ENCODE measurements at places on chromosomes 7 and 10. TPM values are rescaled to one million over a fixed set of nuclear protein-coding genes. Genes with fewer than 3 reads are reported as not detected.

DNA sequence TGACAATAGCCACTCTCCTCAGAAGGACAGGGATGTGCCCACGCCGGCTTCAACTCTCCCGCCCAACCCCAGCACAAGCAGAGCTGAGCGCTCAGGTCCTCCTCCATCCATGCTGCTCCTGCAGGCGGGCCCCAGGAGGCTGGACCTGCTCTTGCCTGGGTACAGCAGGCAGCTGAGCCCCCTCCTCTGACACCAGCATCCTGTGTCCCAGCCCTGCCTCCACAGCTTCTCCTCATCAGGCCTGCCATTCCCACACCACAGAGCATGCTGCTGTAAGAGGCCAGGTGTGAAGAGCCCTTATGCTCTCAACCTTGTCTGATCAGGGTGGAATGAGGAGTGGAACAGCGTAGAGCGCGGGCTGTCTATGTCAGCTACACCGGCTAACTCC is 302.2 kb downstream of the PTPRN2 start:
- H3K4me1 ChIP-seq: no peaks in the 10 kb centered on the region
- peak; percentile 41 for DNase-seq
- H3K4me3 ChIP-seq: no peak overlapping the region
- H3K27me3 ChIP-seq: no peaks in the 10 kb centered on the region

The RARRES2 gene
- 254 TPM for total RNA-seq

GRCh38 chr7:82566752-82567151 is 123.2 kb upstream of the CACNA2D1 start:
- H3K4me1 ChIP-seq: no peaks in the 10 kb centered on the region
- H3K27ac ChIP-seq: no peak overlapping the region
- DNase-seq: no peak
- no peaks in the 10 kb centered on the region for H3K36me3 ChIP-seq

DNA sequence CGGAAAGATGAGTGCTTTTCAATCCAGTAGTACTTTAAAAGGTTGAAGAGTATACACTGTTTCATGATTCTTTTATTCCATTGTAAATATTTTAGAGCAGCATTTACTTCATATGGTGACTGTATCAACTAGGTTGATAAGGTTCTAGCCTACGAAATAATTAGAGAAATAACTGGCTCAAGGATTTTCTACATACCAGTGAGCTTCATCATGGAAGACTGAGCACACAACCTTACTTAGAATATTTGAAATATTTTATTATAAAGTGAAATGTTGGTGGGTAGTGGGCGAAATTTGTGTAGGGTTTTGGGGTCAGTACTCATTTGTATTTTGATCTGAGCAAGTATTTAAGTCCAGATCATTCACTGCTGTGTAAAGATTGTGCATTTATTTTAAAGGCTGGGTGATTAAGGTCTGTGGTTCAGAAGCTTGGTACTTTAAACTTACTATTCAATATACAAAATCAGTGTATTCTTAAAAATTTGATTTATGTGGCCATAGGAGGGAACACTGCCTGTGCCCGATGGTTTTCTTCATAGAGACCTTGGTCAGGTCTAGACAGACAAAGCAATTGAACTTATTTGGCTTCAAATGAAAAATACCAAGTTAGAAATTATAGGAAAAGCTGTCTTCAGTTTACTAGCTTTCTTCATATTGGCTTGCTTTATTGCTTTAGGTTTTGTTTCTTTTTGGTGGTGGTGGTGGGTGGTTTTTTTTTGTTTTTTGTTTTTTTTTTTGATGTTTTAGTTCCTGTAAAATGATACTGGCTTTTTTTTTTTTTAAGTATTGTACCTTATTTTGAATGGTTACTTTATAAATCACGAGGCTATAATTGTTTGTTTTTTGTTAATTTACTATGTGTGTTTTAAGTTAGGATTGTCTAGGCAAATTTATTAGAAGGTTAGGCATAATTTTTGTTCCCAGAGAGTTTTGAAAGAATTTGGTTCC is 3.0 kb downstream of the KMT2E start:
- H3K4me3 ChIP-seq: no peak overlapping the region
- H3K4me1 ChIP-seq: no peaks in the 10 kb centered on the region
- H3K27me3 ChIP-seq: no peaks in the 10 kb centered on the region
- no peaks in the 10 kb centered on the region for H3K36me3 ChIP-seq

DNA sequence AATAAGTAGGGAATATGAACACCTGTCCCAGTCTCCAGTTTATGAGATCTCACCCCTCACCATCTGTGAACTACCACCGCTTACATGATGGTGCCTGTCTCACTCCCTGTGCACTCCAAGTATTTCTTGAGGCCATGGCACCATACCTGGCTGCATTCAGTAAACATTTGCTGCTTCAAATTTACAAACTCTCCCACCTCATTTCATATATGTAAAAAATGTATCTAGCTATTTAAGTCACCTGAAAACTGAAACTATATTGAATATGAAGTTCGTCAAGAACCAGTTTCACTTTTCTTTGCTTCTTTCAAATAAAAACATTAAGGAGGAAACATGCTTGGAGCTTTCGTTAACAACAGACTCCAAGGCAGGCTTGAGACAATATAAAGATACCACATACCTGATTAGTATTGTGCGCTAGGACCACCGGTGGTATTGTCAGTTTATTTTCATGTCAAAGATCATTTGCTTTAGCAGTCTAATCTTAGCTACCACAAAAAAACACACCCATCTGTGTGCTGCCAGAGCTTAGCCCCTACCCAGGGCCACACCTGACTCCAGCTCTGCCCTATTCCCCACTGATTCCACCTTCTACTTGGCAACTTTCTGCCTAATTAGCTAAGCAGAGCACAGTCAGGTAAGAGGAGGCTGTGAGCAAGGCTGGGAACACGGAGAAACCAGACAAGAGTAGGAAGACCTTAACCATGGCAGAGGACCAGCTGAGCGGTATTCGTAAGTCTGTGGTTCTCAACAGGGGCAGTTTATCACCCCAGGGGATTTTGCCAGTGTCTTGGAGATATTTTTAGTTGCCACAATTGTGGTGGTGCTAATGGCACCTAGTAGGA is 92.0 kb downstream of the ZFAND4 start:
- H3K27ac ChIP-seq: no peak overlapping the region
- H3K27me3 ChIP-seq: no peaks in the 10 kb centered on the region
- peaks cover 8% of the 10 kb centered on the region for H3K4me1 ChIP-seq
- no peak for DNase-seq
- H3K4me3 ChIP-seq: no peak overlapping the region

- peak; percentile 61 for DNase-seq
- no peaks in the 10 kb centered on the region for H3K36me3 ChIP-seq
- H3K27me3 ChIP-seq: no peaks in the 10 kb centered on the region
These were observed 29.3 kb upstream of the SH3PXD2A start for GRCh38 chr10:103884681-103885139.

The PNLIPRP2 gene
- total RNA-seq: not detected

The COL26A1 gene
- 71.4 TPM for total RNA-seq

The CLRN3 gene
- total RNA-seq: not detected

DNA sequence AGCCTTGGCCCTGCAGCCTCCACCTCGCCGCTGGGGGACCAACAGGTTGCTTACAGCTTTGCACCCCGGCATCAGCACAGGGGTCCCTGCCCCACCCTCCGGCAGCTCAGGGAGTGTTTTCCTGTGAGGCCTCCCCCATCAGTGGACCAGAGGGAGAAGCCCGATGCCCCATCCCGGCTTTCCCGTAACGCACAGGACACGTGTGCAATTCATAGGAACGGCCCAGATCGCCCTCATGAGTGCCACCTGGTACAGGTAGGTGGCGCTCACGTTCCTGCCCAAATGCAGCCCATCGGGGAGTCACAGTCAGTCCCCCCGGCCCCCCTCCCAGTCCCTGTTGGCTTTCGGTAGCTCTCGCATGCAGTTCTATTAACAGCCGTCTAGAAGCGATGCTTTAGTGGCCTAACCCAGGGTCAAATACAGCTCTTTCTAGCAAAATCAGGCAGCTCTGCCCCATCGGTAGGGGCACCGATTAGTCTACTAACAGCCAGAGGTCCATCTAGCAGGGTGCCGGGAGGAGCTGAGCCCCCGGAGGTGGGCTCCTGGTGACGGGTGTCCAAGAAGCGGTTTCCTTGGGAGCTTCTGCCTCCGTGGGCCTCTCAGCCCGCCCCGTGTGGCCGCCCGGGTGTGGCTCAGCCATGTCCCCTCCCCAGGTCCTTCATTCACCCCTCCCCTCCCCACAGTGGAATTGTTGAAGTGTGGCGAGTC is 48.4 kb upstream of the GTF2IRD1 start:
- H3K4me3 ChIP-seq: peak overlapping the region; percentile 5
- no peaks in the 10 kb centered on the region for H3K4me1 ChIP-seq
- H3K27me3 ChIP-seq: no peaks in the 10 kb centered on the region
- peak; percentile 68 for DNase-seq

- no peak for DNase-seq
- H3K4me1 ChIP-seq: no peaks in the 10 kb centered on the region
- no peak overlapping the region for H3K27ac ChIP-seq
- H3K27me3 ChIP-seq: no peaks in the 10 kb centered on the region
These were observed 67.5 kb downstream of the CUX1 start for GRCh38 chr7:101884671-101885596.

DNA sequence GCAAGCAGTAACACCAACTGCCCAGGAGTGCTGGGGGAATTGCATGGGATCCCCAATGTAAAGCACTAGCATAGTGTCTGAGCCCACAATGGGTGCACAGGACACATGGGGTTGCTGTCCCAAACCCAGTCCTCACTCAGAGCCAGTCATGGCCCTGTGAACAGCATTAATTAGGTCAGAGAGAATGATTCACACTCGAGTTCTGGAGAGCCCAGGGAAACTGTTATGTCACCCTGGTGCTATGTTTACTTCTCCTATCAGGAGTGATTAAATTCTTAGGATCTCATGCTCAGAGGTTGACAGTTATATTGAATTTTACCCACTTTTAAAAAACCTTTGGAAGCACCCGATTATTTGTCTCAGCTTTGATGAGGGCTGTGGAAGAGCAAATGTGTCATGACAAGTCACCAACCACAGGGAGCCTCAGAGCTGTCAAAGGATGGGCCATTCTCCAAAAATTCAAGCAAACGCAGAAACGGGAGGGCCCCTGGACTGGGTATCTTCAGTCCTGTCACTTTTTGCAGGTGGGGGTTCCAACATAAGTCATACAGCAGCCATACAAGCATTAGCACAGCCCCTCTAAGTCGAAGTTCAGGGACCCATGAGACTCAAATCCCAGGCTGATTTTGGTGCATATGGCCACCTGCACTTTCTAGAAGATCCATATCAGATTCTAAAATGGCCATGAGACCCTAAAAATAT is 1.3 kb upstream of the RASSF4 start:
- peaks cover 8% of the 10 kb centered on the region for H3K4me1 ChIP-seq
- H3K27me3 ChIP-seq: peaks cover 1% of the 10 kb centered on the region
- no peaks in the 10 kb centered on the region for H3K36me3 ChIP-seq
- peak overlapping the region; percentile 76 for H3K4me3 ChIP-seq

- no peak overlapping the region for H3K4me3 ChIP-seq
- no peaks in the 10 kb centered on the region for H3K36me3 ChIP-seq
- H3K4me1 ChIP-seq: no peaks in the 10 kb centered on the region
- no peak overlapping the region for H3K27ac ChIP-seq
- H3K27me3 ChIP-seq: no peaks in the 10 kb centered on the region
- DNase-seq: no peak
These were observed 1078.4 kb downstream of the KCNMA1 start for GRCh38 chr10:76558996-76559891.

The NPY4R gene
- not detected for total RNA-seq

- no peak overlapping the region for H3K27ac ChIP-seq
- no peaks in the 10 kb centered on the region for H3K36me3 ChIP-seq
- no peaks in the 10 kb centered on the region for H3K27me3 ChIP-seq
- no peak overlapping the region for H3K4me3 ChIP-seq
These were observed 19.9 kb downstream of the FAM241B start for GRCh38 chr10:69649786-69650550.

- no peak overlapping the region for H3K27ac ChIP-seq
- no peaks in the 10 kb centered on the region for H3K27me3 ChIP-seq
- no peak overlapping the region for H3K4me3 ChIP-seq
- no peaks in the 10 kb centered on the region for H3K4me1 ChIP-seq
- DNase-seq: no peak
- H3K36me3 ChIP-seq: no peaks in the 10 kb centered on the region
These were observed 623.9 kb upstream of the FOXK1 start for GRCh38 chr7:4058158-4058557.

GRCh38 chr7:149289856-149290255 is 27.9 kb downstream of the ZNF783 start:
- H3K27me3 ChIP-seq: no peaks in the 10 kb centered on the region
- no peak overlapping the region for H3K4me3 ChIP-seq
- no peak for DNase-seq
- no peaks in the 10 kb centered on the region for H3K36me3 ChIP-seq
- 0 out of 2 replicates have a peak, but pooled peaks cover 3% of the 10 kb centered on the region for H3K4me1 ChIP-seq

- no peak for DNase-seq
- H3K27me3 ChIP-seq: no peaks in the 10 kb centered on the region
- peaks cover 29% of the 10 kb centered on the region for H3K4me1 ChIP-seq
- peak overlapping the region; percentile 47 for H3K27ac ChIP-seq
- H3K4me3 ChIP-seq: peak overlapping the region; percentile 47
These were observed 43.1 kb upstream of the HSPB1 start for GRCh38 chr7:76259124-76260093.

- no peaks in the 10 kb centered on the region for H3K27me3 ChIP-seq
- no peak overlapping the region for H3K4me3 ChIP-seq
- DNase-seq: no peak
- 0 out of 2 replicates have a peak, but pooled peaks cover 2% of the 10 kb centered on the region for H3K4me1 ChIP-seq
- H3K27ac ChIP-seq: no peak overlapping the region
- H3K36me3 ChIP-seq: peaks cover 2% of the 10 kb centered on the region
These were observed 16.4 kb downstream of the IRF5 start for GRCh38 chr7:128954150-128954549.

- H3K36me3 ChIP-seq: no peaks in the 10 kb centered on the region
- H3K4me1 ChIP-seq: no peaks in the 10 kb centered on the region
- H3K27me3 ChIP-seq: no peaks in the 10 kb centered on the region
- H3K27ac ChIP-seq: no peak overlapping the region
These were observed 368.9 kb downstream of the KCNMA1 start for GRCh38 chr10:77268721-77269120.

DNA sequence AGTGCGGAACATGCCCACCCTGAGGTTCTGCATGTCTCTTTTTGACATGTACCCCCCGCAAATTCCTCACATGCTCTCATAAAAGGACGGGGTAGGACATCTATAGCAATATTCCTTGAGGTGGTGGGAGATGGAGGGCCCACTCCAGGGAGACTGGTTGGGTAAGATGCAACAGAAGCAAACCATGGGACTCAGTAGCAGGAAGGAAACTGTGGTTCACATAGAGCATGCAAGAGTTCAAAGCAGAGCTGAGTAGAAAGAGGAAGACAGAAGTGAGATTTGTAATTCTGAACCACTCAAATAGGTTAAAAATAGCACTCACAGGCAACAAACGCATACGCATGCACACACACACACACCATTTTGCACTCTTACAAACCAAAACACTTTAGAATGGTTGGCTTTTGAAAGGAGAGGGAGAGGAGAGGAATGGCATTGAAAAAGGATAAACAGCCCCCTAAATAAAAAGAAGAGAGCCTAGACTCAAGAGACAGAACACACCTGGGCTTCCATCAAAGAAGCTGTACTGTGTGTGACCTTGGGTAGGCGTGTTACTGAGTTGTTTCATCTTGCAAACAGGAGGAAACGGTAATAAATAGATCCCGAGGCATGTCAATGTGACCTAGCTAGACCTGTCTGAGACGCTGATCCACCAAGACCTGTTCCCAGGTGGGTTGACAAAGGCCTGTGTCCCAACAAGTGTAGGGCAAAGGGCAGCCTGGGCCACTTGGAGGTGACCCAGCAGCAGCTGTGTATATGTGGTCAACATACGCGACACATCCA is 77.6 kb upstream of the LRRC4 start:
- no peaks in the 10 kb centered on the region for H3K4me1 ChIP-seq
- H3K36me3 ChIP-seq: no peaks in the 10 kb centered on the region
- H3K4me3 ChIP-seq: no peak overlapping the region
- DNase-seq: no peak

Measured in H1 (cell line).